ENCODE measurements at places on chromosomes 7 and 10.

DNA sequence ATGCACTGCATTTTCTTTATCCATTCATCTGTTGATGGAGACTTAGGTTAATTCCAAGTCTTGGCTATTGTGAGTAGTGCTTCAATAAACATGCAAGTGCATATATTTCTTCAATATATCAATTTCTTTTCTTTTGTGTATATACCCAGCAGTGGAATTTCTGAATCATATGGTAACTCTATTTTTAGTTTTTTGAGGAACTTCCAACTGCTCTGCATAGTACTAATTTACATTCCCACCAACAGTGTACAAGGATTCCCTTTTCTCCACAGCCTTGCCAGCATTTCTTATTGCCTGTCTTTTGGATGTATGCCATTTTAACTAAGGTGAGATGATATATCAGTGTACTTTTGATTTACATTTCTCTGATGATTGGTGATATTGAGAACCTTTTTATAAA lies 145.2 kb downstream of the LYZL1 start:
- no peak for DNase-seq

DNA sequence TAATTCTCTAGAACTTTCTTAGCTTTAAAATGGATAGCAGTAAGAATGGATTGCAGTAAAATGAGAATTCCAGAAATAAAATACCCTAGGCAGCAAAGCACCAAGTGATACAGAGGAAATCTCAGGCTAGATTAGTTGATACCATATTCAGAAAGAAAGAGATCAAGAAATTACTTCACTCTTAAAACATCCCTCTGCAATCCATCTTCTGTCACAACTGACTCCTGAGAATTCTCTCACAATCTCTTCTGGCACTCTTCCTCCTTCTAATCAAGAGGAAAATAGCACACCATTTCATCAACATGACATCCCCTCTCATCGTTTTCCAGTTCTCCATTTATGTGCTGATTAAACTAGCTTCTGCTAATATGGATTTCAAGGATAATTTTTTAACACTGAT lies 42.2 kb upstream of the LAMB1 start:
- DNase-seq, result no peak

DNA sequence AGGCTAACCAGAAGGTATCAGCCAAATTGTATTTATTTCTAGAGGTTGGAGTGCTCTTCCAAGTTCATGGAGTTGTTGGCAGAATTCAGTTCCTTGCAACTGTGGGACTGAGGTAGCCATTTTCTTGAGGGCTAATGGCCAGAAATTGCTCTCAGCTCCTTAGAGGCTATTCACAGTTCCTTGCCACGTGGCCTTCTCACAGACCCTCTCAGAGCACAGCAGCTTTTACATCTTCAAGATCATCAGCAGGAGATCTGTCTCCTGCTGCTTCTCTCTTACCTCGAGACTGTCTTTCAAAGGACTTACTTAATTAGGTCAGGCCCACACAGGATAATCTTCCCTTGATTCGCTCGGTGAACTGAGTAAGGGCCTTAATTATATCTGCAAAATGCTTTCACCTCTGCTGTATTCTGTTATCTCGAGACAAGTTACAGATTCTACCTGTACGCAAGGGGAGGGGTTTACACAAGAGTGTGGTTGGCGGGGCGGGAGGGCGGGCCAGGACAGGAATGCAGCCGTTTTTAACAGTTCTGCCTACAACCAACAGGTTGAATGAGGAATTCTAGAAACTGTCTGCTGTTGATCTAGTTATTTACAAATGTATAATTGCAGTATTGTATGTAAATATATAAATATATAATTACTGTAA lies 15.0 kb downstream of the MIOS start:
- no peak for DNase-seq

GRCh38 chr10:36183056-36183455 lies 541.0 kb upstream of the FZD8 start:
- no peak for DNase-seq

DNA sequence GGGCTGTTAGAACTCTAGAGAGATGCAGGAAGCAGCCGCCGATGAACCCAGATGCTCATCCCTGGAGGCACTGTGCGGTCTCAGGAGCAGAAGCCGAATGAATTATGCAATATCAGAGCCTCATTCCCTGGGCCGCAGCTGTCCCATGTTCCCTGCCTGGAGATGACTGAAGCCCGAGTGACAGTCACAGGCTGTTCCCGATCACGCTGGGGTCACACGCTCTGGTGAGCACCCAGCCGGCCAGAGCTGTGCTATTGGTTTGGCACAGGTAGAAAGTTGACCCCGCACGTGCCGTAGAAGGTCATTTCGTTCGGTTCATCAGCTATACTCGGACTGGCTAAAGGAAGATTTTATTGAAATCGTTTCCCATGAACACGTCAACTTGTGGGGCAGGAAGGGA lies 140.5 kb upstream of the SH2B2 start:
- DNase-seq, result no peak

DNA sequence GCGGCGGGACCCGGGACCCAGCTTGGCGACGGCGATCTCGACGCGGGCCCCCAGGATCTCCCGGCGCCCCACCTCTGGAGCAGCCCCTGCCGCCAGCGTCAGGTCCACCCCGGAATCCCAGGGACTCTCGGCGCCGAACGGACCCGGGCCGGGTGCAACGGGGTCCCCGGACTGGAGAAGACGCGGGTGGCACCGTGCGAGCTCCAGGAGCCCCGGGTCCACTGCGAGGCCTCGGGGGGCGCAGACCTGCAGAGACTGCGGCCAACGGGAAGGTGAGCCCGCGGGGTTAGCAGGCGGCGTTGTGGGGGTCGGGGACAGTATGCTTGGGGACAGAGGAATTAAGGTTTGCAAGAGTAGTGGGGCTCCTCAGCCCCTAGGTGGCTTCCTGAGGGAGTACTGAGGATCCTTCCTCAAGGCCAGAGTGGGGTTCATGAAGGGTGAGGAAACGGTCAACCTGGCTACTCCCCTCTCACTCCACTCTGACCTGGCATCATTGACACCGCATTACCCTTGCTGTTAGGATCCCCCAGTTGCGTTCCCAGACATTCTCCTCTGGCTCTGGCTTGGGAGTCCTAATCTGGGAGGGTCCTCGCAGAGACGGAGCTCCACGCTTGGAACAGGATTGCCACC lies 353 bp downstream of the EPHB6 start:
- DNase-seq, result no peak

DNA sequence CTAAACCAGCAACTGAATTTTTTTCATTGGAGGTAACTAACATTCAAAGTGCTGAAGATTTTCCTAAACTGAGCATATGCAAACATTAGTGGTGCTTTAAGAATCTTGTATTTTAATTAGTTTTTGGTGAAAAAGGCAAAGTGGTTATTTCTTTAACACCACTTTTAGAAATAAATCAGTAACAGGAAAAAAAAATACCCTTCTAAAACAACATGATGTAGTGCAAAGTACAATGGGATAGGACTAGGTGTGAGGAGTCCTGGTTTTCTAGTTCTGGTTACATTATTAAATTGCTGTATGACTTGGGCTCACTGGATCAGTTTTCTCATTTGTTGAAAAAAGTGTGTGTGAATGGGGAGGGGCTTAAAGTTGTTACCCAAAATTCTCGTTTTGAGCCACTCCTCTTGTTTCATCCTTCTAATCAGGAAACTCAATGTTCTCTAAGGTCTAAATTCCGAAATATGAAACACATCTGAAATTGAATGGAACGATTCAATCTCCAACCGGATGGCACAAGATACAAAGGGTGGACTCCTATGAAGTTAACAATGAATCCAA lies 1.8 kb downstream of the WASL start:
- DNase-seq, result no peak

DNA sequence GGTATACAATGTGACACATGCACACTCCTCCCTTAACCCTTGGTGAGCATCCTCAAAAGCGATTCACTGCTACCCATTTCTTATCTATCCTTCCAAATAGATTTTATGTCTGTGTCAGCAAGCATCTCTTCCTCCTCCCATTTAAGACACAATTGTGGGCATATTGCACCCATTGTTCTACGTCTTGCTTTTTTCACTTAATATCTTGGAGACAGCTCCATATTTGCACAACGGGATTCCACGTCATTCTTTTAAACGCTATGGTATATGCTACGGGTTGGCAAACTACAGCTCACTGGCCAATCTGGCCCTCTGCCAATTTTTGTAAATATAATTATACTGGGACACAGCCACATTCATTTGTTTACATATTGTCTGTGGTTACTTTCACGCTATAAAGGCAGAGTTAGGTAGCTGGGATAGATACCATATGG lies 88.6 kb downstream of the RNF216 start:
- no peak for DNase-seq

GRCh38 chr10:49612513-49613164 lies 1.2 kb upstream of the CHAT start:
- DNase-seq, result no peak

DNA sequence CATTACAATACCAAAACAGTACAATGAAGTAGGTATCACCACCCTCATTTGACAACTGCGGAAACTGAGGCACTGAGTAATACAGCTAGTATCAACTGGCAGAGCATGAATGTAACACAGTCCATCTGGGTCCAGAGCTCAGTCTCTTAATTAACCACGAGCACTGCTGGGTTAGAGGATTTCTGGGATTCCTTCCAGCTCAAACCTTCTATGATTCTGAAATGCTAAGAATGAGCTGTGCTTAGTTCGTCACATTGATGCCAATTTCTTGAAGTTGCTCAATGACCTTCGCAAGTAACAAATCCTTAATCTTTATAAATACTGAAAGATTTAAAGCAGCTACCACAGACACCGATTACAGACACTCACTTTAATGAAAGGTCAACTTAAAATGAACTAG lies 62.5 kb downstream of the SGMS1 start:
- no peak for DNase-seq

DNA sequence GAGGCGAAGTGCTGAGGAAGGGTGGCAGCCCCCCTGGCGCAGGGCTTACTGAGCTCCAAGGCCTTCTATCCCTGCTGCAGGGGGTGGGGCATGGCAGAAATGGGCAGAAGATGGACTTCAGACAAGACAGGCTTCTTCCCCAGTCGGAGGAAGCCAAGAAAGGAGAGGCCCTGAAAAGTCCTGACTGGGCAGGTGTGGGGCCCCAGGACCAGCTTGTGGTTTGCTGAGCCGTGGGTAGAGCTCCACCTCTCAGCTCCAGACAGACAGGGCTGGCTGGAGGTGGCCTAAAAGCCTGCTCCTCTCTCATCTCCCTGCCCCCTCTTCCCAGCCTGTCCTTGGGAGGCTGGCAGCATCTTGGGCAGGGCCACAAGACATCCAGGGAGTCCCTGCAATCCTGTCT lies 67.7 kb downstream of the C10orf105 start:
- no peak for DNase-seq

DNA sequence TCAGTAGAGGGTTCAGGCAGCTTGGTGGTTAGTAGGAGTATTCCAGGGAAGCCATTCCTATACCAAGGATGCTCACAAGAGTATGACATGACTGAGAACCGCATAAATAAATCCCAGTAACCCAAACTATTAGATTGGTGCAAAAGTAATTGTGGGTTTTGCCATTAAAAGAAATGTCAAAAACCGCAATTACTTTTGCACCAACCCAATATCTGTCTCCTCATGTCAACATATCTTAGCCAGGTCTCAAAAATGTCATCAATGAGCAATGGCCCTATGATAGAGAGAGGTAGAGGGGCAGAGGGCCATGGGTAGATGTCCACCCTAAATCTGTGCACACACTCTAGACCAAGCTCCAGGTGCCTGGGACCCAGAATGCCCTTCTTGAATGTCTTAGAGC lies 23.6 kb downstream of the NEUROD6 start:
- no peak for DNase-seq

GRCh38 chr10:112790921-112791320 lies 159.1 kb upstream of the TCF7L2 start:
- no peak for DNase-seq

DNA sequence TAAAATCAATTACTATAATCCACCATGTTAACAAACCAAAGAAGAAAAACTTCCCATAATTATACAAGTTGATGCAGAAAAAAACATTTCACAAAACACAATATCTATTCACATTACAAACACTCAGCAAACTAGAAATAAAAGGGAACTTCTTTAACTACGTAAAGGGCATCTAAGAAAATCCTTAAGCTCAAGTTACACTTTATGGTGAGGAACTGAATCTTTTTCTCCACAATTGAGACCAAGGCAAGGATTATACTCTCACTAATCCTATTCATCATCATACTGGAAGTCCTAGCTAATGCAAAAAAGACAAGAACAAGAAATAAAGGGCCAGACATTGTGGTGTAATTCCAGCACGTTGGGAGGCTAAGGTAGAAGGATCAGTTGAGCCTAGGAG lies 159.9 kb downstream of the ZNF365 start:
- DNase-seq, result no peak

- no peak for DNase-seq
Measured at GRCh38 chr10:98694883-98695282, 248.1 kb upstream of the HPS1 start.

- no peak for DNase-seq
Measured at GRCh38 chr7:41188163-41189130, 514.4 kb downstream of the INHBA start.

DNA sequence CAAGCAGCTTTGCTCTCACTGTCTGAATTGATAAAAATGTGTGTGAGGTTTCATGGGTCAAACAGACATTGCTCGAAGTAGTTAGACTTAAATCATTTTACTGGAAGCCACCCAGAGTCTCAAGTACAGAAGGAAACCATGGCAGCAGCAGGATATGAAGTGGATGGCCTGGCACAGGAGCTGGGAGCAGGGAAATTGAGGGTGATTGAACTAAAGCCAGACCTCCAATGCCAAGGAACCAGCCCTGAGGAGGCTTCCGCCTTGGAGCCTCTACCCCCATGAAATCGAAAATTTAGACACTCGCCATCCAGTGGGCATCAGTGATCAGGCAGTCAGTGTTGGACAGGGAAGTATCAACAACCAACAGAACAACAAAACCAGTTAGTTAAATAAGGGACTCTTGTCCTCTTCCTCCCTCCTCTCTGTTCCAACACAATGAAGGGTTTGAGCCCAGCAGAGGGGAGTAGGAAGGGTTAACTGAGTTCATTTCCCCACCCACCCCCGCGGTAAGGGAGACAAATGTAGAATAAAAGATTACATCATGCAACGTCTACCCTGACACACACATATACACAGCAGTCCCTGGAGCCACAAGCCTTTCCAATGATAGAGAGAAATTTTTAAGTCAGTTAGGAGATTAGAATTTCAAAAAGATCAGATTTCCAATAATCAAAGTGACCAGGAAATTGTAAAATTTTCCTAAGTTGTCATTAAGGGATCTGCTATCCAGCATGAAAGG lies 156.3 kb downstream of the SLC16A9 start:
- DNase-seq, result no peak
